Heart left ventricle (tissue), 16 donors: ENCODE measurements at places on chromosomes 4 and X. TPM values are rescaled to one million over a fixed set of nuclear protein-coding genes. Genes with fewer than 3 reads are reported as not detected.

DNA sequence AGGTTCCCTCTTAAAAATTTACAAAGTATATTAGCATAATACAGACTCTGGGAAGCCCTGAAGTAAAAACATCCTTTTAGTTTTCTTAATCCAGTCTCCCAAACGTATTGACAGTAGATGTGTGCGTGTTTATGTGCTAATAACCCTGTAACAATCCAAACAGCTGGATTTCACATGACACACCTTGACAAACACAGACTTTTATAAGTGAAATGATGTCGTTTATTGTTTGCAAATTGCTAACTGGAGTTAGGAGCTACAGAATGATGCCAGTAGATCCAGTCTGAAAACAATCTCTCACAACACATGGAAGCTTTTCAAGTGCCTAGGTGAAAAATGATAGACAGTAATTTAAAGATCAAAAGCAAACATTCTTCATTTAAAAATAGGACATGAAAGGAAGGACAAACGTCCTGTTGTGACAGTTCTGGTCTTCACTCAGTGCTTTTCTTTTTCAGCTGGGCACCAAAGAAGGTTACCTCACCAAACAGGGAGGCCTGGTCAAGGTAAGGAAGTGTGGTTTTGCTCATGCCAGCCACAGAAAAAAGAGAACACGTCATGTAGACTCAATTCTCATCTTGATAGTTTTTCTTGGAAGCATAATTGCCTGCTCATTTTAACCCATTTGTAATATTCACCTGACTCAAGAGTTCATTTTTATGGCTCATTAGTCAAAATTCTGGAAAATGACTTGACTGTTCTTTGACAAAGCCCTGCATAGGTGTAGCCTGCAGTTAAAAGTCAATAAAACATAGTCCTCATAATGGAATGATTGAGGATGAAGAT, 32.9 kb downstream of the LAMTOR3 start:
- no peak for DNase-seq

COQ2 gene
- total RNA-seq, result 20.3 TPM

SPOCK3 gene
- 1.1 TPM for total RNA-seq

DNA sequence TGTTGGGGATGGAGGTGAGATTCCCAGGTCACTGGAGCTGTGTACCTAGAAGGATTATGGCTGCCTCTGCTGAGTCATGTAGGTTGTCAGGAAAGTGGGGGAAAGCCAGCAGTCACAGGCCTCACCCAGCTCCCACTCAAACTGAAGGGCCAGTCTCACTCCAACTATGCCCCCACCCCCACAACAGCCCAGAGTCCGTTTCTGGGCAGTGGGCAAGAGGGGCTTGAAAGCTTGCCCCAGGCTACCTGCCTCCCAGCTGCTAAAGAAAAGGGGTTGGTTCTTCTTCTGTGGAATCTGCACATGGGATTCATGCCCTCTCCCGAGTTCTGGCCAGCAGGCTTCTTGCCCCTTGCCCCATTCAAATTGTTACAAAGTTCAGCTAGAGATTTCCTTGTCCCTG, 116.0 kb upstream of the PGRMC2 start:
- no peak for DNase-seq

GRCh38 chr4:145486603-145487002, 5.0 kb downstream of the SMAD1 start:
- no peak for DNase-seq

DNA sequence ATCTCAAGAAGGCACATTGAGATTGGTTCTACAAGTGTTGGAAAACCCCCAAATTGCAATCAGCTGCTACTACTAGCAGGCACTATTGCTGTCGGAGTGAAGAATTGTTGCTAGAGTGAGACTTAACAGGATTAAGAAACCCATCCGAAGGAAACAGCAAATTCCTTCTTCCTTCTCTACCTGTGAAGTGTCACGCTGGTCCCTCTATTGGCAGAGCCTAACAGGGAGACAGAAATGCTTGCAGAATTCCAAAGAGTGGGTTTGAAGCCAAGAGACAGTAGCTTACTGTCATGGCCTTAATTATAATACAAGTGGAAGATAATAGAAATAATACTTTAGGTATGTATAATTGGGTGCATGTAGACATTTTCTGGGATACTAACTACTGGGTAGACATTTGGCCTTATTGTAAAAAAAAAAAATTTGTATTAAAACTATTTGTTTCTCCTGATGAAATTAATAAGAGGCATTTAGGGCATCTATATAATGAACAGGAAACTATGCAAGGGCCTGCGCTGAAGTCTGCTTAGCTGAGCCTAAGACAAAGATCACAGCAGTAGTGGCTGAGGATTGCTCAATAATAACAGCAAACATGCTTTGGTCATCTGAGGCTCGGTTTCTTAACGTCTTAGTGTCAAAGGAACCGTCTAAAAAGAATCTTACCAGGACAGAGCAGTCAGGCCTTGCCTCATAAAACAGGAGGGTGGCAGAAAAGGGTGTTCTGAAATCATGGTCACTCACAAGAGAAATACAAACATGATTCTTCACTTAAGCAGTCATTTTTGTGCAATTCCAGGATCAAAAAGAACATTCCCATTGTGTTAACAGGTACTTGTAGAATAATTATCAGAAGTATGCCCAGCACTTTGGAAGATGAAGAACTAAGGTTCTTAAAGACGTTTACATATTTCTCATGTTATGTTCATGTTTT, 40.8 kb downstream of the FAM241A start:
- DNase-seq, result no peak

- DNase-seq, result no peak
Measured at GRCh38 chr4:129532573-129532972, 436.6 kb downstream of the C4orf33 start.

DNA sequence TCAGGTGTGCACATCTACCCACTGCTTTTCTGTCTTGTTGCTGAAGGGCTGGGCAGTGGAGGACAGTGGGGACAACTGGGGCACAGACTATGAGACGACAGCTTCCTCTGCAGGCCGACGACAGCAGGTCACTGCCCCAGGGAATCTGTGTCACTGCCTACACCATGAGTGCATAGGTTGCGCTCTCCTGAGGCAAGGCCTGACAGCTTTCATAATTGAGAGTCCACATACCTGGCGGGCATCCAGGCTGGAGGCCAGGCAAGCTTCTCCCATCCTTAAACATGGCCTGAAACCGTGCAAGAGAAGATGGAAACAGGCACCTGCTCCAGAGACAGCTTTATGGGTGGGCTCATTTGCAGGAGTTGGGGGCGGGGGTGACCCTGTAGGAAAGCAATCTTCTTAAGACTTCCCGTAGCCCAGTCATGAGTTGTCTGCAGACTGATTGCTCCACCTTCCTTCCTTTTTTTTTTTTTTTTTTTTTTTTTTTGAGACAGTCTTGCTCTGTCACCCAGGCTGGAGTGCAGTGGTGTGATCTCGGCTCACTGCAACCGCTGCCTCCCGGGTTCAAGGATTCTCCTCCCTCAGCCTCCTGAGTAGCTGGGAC, 2.9 kb downstream of the ANOS1 start:
- DNase-seq, result no peak

GRCh38 chrX:114959729-114960128, 57.7 kb downstream of the IL13RA2 start:
- DNase-seq, result no peak

GRCh38 chr4:146256328-146256727, 42.0 kb downstream of the REELD1 start:
- DNase-seq, result no peak

GAGE2A gene
- total RNA-seq, result not detected

SPON2 gene
- 12.5 TPM for total RNA-seq

- DNase-seq, result no peak
Measured at GRCh38 chrX:53374222-53374820, 48.1 kb downstream of the SMC1A start.

DNA sequence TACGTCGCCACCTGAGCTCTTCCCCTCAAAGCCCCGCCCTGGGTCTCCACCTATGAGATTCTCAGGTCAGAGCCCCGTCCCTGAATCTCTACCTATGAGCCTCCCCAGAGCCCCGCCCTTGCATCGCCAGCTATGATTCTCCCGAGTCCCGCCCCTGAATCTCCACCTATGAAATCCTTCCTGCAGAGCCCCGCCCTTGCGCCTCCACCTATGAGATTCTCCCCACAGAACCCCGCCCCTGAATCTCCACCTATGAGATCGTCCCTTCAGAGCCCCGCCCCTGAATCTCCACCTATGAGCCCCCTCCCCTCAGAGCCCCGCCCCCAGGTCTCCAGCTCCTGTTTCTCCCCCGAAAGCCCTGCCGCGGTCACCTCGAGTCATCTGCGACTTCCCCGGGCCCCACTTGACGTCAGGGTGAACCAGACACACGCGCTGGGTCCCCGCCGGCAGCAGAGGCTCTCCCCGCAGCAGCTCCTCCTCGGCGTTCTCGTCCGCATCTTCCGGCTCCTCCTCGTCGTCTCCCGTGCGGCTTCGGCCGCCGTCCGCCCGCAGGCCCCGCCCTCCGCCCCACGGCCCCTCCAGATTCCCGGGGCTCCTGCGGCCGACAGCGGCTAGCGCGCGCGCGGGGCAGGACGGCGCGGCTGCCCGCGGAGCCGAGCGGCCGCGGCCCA, 393 bp downstream of the GTPBP6 start:
- peak; percentile 97 for DNase-seq

PTPN13 gene
- 1.7 TPM for total RNA-seq

GRCh38 chrX:136975684-136976470, 57.9 kb downstream of the GPR101 start:
- DNase-seq, result no peak

- no peak for DNase-seq
Measured at GRCh38 chr4:10380735-10381134, 76.5 kb downstream of the ZNF518B start.

TMEM150C gene
- total RNA-seq, result 10.8 TPM

TAF7L gene
- not detected for total RNA-seq

GRCh38 chrX:123206176-123206575, 22.1 kb downstream of the GRIA3 start:
- no peak for DNase-seq

GRCh38 chr4:25401066-25401465, 24.0 kb downstream of the ANAPC4 start:
- no peak for DNase-seq

- DNase-seq, result no peak
Measured at GRCh38 chrX:56800307-56800706, 71.3 kb downstream of the NBDY start.

GRCh38 chr4:112523008-112523721, 7.2 kb upstream of the NEUROG2 start:
- no peak for DNase-seq

VCX2 gene
- total RNA-seq, result not detected

DNA sequence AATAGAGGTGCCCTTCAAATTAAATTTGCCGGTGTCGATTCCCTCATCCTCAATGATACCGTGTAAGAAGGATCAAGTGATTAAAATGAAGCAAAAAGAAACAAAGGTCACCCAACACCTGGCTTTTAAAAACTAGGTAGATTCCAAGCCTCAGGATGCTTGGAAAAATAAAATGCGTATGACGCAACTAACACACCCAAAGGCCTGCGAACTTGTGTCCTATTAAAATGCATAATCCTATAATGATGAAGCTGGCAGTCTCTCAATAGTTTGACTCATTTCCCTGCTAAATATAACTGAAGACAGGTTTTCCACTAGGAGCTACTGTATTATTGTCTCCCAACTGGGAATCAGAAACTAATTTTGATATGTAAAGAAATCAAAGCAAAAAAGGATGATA, 263.2 kb downstream of the DHX15 start:
- DNase-seq, result no peak

GRCh38 chrX:68632491-68632890, 15.0 kb upstream of the STARD8 start:
- DNase-seq, result no peak

ARAP2 gene
- total RNA-seq, result 9.4 TPM

DNA sequence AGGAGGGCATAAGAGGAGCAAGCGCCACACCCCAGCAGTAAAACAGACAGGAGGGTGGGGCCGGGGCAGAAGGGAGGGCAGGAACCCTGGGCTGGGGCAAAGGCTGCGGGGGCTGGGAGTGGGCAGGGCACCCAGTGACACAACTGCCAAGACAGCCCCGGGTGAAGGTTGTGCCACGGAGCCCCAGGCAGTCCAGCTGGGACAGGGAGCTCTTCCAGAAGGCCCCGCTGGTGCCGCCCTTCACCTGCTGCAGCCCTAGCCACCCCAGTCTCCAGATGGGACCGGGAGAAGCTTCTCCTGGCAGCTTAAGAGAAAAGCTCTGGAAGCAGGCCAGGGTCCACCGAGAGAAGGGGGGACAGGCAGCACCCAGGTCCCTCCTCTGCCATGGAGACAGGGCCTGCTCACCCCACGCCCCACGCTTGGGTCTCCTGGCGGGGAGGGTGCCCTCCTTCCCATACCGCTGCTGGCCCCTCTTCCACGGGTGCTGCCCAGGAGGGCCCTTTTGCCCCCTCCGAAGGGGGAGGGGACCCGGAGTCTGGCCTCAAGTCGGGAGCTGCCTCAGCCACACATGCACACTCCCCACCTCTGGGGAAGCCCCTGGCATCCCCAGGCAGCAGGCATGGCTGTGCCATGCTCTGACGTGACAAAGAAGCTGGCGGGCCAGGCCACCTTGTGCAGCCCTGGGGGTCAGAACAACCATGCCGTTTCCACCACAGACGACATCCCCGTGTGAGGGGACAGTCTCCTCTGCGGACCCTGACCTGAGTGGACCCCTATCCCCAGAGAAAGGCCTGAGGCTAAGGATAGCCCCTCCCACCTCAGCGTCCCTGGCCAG, 1.5 kb downstream of the DGKQ start:
- peak; percentile 61 for DNase-seq

ANOS1 gene
- total RNA-seq, result 2.5 TPM

SSX4 gene
- not detected for total RNA-seq

DNA sequence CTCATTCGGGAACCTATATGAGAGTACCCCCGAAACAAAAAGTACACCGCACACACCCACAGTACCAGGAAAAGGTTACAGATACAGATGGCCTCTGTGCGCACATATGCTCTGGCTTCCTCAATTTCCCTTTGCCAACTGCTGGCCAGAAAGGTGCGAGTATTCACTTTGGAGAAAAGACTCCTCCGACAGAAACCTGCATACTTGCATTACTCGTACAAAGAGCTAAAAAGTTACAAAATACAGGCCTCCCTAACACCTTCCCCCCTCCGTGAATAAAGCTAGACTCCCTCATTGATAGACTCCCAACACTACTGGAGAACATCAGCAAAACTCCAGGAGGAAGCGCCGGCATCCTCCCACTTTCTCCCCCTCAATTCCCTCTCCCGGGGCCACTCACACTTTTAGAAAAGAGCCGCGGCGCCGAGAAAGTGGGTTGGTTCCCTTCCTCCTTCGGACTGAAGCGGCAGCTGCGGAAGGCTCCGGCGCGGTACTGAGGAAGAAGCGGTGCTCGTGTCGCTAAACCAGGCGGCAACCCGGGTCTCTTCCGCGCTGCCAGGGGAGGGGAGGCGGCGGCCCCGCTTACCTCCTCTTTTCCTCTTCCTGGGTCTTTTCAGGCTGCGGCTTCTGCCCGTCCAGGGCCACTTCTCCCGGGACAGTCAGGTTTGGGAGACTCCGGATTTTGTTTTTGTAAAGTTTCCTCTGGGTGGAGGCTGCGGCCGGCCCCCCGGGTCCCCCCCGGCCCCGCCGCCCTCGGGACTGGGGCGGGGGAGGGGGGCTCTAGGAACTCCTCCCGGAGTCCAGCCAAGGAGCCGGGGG, 1.1 kb downstream of the FBXW7 start:
- peak; percentile 33 for DNase-seq

PF4V1 gene
- not detected for total RNA-seq

PRSS12 gene
- total RNA-seq, result not detected

CETN2 gene
- 18.8 TPM for total RNA-seq
